ENCODE measurements at places on chromosomes 6 and 20.

DNA sequence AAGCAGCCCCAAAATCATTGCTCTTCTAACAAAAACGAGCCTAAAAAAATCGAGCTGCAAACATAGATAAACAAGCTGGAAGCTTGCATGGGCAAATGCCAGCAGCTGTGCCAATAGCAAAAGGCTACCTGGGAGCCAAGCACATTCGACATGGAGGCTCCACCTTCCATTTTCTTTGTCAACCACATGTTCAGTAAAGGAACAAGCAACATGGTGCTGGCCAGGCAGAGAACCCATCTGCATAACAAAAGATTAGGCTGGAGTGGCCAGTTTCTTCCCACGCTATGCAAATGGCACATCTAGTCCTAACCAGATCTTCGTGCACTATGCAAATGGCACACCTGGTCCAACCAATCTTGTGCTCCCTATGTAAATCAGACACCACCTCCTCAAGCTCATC, 110.5 kb downstream of the KIF16B start:
- no peak for DNase-seq

DNA sequence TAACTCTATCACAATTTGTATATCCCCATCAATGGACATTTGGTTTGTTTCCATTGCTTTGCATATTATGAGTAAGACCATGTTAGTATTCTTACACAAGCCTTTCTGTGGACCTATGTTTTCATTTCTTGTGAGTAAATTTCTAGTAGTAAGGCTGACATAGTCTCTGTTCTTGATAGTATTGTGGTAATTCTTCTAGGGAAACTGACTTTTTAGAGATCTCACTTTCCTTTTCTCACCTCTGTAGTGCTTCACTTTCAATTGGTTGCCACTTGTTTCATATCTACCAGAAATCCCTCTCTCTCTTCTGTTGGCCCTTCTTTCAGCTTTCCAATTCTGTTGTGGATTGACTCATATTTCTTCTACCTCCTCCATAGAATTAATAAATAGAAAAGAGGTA, 8.5 kb downstream of the ISM1 start:
- no peak for DNase-seq

DNA sequence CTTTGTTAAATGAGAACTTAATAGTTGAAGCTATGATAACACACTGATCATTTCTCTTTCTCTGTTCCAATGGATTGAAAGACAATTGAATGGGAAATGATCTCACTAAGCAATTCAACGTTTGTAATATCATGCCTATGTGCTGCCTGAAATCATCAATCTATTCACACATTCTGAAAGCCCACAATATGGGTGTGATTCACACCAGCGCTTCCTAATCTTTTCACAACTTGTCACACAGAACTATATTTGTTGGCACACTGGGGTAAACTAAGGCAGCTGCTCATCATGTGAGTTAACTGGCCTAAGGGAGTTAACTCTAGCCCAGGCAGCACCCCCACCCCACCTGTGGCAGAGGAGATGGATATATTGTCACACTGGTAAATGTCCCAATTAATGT, 37.1 kb upstream of the UTRN start:
- no peak for DNase-seq

DNA sequence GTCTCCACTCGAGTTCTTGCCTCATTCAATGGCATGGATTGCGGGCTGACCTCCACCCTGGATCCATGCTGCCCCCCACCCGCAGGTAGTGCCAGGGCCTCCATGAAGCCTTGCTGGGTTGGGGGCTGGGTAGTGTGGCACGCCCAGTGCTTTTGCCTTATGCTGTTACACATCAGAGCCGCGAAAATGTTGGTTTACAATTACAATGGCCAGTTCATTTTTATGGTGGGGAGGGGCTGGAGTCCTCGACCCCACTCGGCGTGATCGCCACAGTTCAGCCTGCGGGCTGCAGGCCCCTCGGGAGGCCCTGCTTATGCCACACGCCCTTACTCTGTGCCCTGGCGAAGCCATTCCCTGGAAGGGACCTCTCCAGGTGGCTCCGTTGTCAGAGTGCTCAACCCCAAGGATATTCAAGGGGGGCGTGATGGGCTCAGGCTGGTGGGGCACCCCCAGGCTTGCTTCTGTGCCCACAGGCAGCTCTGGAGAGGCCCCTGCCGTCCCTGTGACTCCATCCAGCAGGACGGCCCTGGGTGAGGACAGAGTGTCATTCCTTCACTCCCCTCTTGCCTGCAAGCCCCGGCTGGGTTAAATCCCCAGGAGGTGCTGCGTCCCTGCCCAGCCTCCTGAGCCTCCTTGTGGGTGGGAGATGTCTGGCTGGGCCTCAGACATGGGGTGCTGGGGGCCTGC, 14.8 kb downstream of the ITPA start:
- no peak for DNase-seq
